ENCODE measurements at places on chromosomes 1 and 21. TPM values are rescaled to one million over a fixed set of nuclear protein-coding genes. Genes with fewer than 3 reads are reported as not detected.

Gene PCBP3
- 6.2 TPM for total RNA-seq

Gene KHDRBS1
- 79.9 TPM for total RNA-seq

Gene CYP4A22
- total RNA-seq, result not detected

Gene PALMD
- 31.9 TPM for total RNA-seq

Gene SPRR2F
- total RNA-seq, result not detected

Gene SLAMF6
- not detected for total RNA-seq

Gene TBX19
- total RNA-seq, result 1.1 TPM

Gene PODN
- total RNA-seq, result 5.6 TPM

Gene HSD3B1
- not detected for total RNA-seq

Gene FBXO42
- 11.6 TPM for total RNA-seq

Gene LRRC71
- 0.56 TPM for total RNA-seq

Gene KCNE2
- not detected for total RNA-seq

Gene GPR157
- total RNA-seq, result 5.4 TPM

Gene SYTL1
- under 0.01 TPM for total RNA-seq

Gene LENEP
- not detected for total RNA-seq

Gene PLXNA2
- 3.4 TPM for total RNA-seq

Gene GALE
- 16.6 TPM for total RNA-seq

Gene DENND2D
- total RNA-seq, result 10.7 TPM

Gene RASSF5
- 0.38 TPM for total RNA-seq

Gene TLCD4
- 0.85 TPM for total RNA-seq

Gene CD1B
- total RNA-seq, result not detected

Gene MOB3C
- 10.7 TPM for total RNA-seq

Gene ST6GALNAC3
- total RNA-seq, result 0.85 TPM

Gene C1QB
- total RNA-seq, result not detected

Gene NOS1AP
- total RNA-seq, result under 0.01 TPM

Gene ZNF697
- total RNA-seq, result 12.7 TPM
